ENCODE measurements at places on chromosomes 11 and 22.

DNA sequence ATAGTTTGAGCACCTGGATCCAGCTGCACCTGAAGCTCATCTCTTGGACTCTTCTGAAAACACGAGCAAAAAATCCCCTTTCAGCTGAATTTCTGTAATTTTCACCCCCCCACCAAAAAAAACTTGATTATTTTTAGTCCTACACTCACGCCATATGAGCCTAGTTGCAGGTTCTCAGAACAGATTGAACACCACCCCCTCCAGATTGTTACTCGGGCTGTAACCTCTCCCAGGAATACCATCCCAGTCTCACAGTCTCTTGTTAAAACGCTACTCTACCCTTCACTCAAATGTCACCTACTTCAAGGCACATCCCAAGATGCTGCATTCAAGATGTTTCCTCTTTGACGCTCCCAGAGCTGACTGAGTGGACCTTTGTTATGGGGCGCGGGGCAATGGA, 96.3 kb upstream of the PRDM11 start:
- DNase-seq = no peak

GRCh38 chr11:117833401-117833891, 8.9 kb upstream of the FXYD2 start:
- peak; percentile 22 for DNase-seq

DNA sequence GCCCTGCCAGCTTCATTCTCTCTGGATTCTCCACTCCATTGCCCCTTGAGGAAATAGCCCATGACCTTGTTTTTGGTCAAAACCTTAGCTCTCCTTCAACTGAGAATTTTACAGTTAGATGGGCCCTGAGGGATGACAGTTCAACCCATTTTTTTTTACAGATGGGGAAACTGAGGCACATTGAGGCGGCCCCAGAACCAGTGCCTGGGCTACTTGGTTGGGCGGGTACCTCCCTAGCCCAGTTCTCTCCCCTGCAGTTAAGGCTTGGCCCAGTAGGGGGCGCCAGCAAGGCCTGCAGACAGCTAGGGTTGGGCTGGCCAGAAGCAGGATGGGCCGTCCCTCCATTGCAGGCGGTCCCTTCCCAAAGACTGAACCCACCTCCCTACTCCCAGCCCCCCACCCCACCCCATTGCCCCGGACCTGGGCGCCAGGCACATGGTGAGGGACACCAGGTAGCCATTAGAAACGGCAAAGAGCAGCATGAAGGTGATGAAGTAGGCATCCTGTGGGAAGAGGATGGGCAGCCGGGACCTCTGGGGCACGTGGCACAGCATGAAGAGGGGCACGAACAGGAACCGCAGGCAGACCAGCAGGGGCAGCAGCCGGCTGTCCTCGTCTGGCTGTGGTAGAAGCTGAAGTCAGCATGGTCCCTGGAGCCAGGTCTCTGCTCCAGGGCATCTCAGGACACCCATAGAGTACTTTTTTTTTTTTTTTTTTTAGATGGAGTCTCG, 7.6 kb downstream of the SLC29A2 start:
- peak; percentile 36 for DNase-seq

- DNase-seq = peak; percentile 7
Measured at GRCh38 chr11:6201481-6201880, 2.5 kb downstream of the OR52W1 start.

DNA sequence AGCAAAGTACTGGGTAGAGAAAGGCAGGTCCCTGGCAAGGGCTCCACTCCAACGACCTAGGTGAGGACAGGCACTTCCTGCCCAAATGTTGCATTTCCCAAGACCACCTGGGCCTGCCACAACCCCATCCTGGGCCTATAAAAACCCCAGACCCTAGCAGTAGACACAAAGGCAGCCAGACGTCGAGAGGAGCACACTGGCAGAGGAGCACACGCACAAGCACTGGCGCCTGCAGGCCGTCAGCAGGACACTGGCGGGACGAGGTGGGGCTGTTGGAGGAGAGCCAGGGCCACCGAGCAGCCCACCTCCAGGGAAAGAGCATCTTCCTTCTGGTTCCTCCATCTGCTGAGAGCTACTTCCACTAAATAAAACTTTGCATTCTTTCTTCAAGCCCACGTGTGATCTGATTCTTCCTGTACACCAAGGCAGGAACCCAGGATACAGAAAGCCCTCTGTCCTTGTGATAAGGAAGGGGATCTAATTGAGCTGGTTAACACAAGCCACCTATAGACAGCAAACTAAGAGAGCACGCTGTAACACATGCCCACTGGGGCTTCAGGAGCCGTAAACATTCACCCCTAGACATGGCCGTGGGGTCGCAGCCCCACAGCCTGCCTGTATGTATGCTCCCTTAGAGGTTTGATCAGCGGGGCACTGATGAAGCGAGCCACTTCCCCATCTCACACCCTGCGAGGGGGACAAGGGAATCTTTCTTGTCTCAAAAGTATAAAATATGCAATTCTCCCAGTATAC, 89.7 kb upstream of the MTMR2 start:
- no peak for DNase-seq

- peak; percentile 43 for DNase-seq
Measured at GRCh38 chr11:94604482-94604881, 37.3 kb downstream of the PIWIL4 start.

GRCh38 chr22:18000441-18001039, 23.8 kb downstream of the MICAL3 start:
- no peak for DNase-seq

DNA sequence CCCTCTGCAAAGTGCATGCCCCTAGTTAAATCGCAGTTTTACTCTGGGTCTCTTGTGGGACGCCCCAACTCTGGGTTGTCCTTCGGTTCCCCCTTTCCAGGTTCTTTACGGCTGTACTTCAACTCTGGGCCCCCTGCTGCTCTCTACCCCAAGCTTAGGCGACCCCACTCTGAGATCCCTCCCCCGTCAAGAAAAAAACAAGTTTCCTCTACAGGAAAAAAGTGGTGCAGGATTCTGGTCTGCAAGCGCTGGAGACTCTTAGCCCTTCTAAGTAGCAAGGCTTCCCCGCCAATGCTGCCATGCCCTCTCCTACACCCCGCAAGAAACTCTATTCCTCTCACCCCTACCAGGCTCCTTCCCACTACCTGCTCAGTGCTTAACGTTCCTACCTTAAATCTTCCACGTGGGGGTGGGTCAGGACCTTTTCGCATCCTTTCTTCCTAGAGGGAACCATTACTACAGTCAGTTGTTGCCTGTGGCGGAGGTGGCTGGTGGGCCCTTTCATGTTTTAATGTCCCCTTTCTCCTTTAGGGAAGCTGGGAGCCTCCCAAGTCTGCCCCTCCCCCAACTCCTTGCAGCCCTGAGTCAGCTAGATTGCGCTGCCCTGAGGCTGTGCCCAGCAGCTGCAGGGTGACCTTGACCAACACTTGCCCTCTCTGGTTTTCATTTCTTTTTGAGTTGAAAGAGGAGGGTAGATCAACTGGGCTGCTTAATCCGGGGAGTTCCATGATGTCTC, 1.4 kb downstream of the NEFH start:
- no peak for DNase-seq

- no peak for DNase-seq
Measured at GRCh38 chr11:131454989-131455388, 84.6 kb downstream of the NTM start.

DNA sequence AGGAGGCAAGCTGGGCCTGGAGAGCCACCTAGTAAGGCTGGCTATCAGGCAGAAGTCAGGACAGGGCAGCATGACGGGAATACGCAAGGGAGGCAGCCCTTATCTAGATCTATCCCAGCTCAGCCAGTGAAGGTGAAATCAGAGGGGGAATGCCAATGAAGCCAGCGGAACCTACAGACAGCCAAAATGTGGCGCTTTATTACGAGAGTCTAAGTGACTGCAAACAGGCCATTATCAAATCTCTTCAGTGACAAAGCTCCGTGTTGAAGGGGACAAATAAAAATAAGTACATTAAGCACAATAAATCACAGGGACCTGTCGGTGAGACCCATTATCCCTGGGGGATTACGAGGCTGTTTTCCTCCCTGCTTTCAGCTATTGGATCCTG, 22.8 kb downstream of the LARGE1 start:
- no peak for DNase-seq

GRCh38 chr11:130166457-130166784, 6.8 kb downstream of the ST14 start:
- DNase-seq = peak; percentile 98

DNA sequence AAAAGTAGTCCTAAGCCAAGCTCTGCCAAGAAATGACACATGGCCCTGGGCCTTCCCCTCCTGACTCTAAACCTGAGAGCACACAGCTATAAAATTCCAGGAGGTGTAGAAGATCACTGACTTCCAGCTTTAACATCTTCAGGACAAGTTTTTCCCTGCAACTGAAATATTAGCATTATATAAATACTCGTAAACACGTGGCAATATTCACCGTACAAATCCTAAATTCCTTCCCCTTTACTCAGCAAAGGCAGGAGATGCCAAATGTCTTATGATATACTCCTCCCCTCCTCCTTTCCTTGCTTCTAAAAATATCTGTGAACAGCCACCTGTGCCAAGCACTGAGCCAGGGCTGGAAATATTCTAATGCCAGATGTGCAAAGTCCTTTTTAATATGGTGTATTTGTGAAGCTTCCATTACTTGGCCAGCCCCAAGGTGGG, 194.0 kb downstream of the LARGE1 start:
- no peak for DNase-seq

DNA sequence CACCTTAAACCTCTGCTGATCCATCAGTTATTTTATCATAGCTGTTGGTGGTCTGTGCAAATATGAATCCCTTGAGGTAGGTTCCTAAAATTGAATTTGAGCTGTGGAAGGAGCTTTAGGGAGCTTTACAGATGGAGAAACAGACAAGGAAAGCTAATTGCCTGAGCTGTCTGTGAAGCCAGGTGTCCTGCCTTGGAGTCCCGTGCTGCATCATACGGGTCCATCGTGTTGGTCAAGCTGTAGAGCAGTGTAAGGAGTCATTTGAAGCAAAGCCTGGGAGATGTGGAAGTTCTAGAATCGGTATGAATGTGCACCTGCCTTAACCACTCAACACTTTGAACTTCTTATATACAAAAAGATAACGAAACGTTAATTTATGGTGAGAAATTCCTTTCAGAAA, 1.0 kb downstream of the POLA2 start:
- DNase-seq = no peak

GRCh38 chr22:22554587-22555284, 4.3 kb downstream of the PRAME start:
- DNase-seq = no peak

DNA sequence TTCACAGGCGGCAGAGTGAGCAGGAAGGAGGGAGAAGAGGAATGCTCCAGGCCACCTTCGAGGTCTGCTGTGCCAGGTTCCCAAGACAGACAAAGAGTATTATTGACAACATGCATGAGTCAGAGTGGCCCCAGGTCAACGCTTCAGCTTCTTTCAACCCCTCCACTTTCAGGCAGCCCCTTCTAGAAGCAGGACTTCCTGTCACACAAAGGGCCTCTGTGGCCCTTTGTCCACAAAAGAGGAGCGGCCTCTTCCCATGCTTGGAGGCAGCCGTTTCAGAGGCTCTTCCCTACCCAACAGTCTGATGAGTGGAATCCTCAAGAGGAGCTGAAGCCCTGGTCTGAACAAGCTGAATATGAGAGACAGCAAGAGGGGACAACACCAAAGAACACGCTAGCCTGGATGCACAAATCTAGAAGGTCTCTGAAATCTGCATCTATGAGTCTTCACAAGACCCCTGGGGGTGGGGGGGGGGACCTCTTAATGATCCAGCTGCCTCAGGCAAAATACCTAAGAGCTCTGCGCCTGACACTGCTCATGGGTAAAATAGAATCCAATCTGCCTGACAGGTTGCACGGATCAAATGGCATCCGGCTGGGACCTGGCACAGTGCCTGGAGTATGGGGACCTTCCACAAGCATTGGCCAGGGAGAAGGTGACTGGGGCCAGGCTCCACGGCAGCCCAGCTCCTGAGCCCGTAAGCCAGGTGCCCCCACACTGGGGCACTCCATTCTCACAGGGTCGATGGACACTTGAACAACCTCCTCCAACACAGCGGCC, 67.5 kb downstream of the PACSIN2 start:
- peak; percentile 45 for DNase-seq

DNA sequence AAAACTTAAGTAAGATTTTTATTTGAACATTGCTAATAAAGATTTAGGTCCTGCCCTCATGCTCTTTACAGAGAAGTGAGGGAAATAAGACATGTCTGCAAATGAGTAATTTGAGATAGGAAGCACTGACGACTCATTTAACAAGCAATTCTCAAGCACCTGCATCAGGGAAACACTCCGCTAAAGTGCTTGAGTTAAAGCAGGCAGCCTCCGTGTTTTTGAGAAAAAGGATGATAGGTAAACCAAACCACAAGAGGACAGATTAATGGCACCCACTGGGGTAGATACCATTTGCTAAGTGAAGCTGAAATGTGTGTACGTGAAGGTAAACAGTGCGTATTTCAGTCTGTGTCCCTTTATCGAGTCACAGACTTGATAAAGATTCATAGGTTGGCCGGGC, 184.6 kb upstream of the CARD18 start:
- no peak for DNase-seq

GRCh38 chr11:110376711-110377324, 52.9 kb upstream of the FDX1 start:
- peak; percentile 79 for DNase-seq

- no peak for DNase-seq
Measured at GRCh38 chr11:60994541-60995080, 23.1 kb downstream of the CD6 start.

- no peak for DNase-seq
Measured at GRCh38 chr11:68374531-68374930, 62.1 kb downstream of the LRP5 start.

DNA sequence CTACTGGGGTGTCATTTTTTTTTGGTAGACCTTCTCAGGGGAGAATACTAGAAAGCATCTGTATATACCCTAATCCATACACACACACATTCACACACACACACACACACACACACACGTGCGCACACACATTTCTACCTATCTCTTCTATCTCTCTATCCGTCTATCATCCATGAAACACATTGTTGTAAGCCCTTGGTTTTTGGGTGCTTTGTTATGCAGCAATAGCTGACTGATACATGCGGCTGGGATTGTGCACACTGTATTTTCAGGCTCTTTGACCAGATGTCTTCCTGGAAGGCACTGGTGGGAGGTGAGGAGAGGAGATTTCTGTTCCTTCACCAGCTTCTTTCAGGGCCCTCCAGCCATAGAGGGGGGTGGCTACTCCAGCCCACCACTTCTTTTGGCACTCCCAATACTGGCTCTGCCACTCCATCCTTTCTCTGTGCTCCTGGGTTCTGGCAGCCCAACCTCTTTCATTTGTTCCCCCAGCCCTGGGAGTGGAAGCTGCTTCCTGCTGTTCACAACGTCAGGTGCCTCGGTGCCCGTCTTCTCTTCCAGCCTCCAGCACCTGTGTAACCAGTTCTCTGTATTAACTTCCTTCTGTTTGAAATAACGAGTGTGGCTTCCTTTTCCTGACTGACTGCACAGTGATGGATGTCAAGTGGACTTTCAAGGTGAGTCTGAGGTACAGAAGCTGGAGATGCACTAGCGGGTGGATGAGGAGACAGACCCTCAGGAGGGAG, 12.4 kb upstream of the MUC2 start:
- no peak for DNase-seq

GRCh38 chr11:44949160-44950030, 1.3 kb downstream of the TP53I11 start:
- DNase-seq = no peak

- DNase-seq = no peak
Measured at GRCh38 chr11:115224551-115224950, 279.7 kb downstream of the CADM1 start.
